ENCODE measurements at places on chromosomes 2 and 18. TPM values are rescaled to one million over a fixed set of nuclear protein-coding genes. Genes with fewer than 3 reads are reported as not detected.
A peak's percentile ranks its signal among the peaks of the same experiment; 100 is the strongest.

GREB1L gene
- 0.26 TPM for total RNA-seq

LYPD1 gene
- total RNA-seq, result 0.17 TPM

DNA sequence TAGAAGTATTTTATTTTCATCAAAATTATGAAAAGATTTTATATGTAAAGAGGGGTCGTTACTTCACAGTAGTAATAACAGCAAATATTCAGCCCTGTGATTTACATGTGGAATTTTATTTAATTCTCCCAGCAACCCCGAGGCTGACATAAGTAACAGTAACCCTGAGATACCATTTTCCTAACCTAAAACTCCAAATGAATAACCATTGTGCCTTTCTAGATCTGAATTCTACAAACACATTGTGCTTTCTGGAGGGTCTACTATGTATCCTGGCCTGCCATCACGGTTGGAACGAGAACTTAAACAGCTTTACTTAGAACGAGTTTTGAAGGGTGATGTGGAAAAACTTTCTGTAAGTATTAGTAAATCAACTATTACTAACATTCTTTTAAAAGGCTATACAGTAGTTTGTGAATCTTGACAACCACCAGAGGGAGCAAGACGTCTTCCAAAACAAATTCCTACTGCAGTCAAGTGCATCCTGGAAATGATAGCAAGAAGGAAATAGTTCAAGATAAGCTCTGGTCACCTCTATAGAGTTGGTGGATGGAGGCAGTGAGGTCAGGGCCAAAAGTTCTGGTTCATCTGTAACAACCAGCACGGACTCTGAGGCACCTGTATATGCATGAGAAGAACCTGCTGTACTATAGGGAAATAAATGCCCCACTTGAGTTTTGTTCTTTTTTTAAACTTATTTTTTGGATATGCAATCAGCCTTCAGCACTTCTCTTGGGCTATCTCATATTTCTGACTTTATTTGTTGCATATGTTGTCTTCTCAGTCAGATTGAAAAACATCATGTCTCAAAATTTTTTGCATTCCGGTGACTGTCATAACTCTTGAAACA, 37.4 kb downstream of the ACTR2 start:
- DNase-seq, result peak; percentile 81

STK36 gene
- 32.1 TPM for total RNA-seq

- no peak for DNase-seq
Observed at GRCh38 chr2:30981096-30981495, 157.1 kb downstream of the GALNT14 start.

DNA sequence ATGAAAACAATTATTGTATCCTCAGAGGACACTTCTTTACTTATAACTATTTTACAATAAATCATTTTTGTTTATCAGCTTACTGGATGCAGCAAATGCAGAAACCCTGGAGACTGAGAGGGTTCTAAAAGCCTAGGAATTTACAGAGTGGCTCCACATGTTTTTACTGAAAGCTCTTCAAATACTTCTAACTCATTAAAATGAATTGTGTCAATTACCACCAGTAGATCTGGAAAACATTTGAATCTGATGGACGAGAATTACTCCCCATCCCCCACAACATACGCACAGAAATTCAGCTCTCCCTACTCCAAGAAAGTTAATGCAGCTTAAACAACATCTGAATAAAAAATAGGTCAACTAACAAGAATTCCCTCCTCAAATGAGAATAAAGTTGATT, 319.8 kb upstream of the FIGN start:
- DNase-seq, result no peak

GRCh38 chr2:55156326-55156725, 75.8 kb downstream of the CLHC1 start:
- DNase-seq, result peak; percentile 82

PMAIP1 gene
- 29.8 TPM for total RNA-seq

DNA sequence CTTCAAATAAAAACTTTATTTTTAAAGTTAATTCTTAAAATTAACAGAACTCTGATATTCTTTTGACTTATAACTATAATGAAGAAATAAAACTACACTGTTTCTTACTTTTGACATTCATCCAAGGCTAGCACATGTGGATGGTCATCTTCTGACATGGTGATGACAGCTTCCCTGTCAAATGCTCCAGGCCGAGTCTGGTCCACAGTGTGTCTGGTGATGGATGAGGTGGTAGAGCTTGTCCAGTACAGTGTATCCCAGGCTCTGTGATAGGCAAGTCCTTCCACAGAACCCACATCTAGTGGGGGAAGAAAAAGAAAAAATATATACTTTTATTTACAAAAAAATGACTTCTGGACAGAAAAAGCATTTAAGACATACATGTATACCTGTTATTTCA, 1529.5 kb downstream of the LRP1B start:
- DNase-seq, result peak; percentile 75

DNA sequence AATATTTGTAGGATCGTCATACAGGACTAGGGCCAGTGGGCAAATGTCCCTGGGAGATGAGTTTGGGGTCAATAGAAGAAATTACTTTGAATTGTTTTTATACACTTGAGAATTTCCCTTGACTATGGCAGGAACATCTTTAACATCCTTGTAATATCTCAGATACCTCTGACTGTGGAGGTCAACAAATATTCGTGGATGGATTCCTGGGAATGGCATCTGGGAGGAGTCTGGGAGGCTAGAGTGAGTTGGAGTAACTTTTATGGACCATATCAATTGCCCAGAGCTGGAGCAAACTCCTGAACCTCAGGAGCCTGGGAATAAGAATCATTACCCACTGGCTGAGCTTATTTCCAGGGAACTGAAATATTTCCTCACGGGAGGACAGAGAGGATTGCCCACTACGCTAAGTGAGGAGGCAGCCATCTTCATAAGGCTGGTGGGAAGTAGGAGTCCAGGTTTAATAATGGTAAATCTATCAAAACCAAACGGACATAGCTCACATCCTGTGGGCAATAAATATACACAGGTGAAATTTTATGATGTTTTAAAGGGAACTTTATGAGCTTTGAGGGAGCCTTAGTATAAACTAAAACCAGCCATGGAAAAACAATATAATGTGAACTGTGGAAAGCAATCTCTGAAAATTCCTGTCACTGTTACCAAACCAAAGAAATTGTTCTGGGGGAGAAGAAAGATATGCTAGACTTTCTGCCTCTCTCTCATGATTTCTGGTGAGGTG, 44.4 kb upstream of the LCLAT1 start:
- no peak for DNase-seq

HAT1 gene
- 23.0 TPM for total RNA-seq

DNA sequence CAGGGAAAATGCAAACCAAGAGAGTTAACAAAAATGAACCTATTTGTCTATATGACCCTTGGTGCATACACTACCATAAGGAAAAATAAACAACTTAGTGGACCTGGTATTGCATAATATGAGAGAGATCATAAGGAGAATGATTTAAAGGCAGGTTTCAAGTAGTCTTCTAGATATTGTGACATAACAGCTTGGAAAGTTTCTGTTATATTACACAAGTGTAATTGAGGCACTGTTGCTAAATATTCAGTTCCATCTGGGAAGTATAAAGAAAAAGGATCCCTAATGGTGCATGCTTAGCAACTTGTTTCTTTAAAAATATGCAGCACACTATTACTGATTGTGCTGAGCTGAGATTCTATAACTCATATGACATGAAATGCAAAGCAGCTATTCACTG, 252.2 kb upstream of the SPHKAP start:
- no peak for DNase-seq

All from fibroblast of lung (primary cell).